ENCODE measurements at places on chromosomes 2 and 18.

- DNase-seq: no peak
These were observed 269.6 kb downstream of the ARHGAP15 start for GRCh38 chr2:143398781-143399180.

GRCh38 chr2:162004031-162004430, 70.0 kb downstream of the DPP4 start:
- DNase-seq: no peak

DNA sequence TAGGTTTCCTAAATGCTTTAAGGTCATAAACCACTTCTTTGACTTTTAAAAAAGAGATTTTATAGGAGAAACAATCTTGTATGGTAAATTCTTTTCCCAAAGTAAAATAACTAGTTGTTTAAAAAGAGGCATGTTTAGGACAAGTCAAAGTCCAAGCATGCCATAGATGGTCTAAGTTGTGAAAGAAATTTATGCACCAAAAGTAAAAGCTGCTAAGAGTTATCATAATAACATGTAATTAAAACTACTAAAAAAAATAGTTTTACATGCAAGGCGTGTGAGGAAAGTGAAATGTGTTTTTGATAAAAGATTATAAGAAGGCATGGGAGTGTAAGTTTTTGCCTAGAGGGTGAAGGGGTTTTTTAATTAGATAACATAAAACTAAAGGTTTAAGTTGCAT, 22.5 kb downstream of the FAM210A start:
- no peak for DNase-seq

DNA sequence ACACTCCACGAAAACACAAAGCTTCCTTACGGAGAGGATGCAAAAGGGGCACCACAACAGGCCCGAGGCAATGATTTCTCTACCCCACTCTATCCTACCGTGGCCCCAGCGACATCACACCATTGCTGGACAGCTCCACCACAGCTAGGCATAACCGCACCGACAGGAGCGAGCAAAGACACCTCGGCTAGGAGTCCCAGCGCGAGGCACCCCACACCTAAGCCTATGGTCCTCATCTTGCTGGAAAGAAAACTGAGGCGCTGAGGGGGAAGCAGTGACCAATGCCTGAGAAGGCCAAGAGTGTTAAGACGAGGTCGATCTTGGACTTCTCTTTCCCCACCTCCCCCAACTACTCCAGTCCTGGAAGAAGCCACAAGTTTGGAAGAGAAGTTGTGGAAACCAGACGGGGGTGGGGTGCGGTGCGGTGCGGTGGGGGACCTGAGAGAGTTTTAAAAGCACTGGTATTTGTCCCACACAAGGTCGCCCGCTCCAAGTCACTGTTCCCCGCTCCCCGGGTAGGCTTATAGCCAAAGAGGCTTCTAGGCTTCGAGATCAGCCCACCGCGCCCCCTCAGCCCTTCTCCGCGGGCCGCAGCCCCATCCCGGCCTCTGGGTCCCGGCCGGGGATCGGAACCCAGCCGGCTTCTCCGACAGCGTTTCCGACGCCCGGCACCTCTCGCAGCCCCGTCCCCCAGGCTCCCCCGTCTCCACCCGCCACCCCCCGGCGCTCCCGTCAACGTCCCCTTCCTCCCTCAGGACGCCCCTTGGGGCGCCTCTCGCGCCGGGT, 766 bp downstream of the PDE6D start:
- DNase-seq: no peak

GRCh38 chr2:135187270-135187669, 135.2 kb downstream of the RAB3GAP1 start:
- DNase-seq: peak; percentile 35

GRCh38 chr2:174153757-174154680, 94.3 kb downstream of the OLA1 start:
- no peak for DNase-seq

GRCh38 chr2:63058921-63059792, 8.5 kb downstream of the OTX1 start:
- DNase-seq: no peak

DNA sequence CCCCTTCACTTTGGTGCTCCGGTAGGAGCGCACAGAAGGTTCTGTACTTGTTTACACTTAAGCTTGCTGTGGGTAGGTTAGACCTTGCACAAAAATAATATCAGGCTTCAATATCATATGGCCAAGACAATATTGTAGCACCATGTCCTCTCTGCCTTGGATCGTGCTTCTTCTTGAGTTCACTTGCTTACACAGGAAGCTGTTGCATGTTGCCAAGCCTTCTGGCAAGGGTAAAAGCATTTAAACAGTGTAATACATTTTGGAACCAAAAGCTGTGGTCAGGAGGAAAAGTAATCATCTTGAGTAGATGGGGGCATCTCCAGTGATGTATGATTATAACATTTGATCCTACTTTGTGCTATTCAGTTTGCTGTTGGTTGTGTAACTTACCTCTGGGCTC, 197.5 kb downstream of the LTBP1 start:
- DNase-seq: no peak

DNA sequence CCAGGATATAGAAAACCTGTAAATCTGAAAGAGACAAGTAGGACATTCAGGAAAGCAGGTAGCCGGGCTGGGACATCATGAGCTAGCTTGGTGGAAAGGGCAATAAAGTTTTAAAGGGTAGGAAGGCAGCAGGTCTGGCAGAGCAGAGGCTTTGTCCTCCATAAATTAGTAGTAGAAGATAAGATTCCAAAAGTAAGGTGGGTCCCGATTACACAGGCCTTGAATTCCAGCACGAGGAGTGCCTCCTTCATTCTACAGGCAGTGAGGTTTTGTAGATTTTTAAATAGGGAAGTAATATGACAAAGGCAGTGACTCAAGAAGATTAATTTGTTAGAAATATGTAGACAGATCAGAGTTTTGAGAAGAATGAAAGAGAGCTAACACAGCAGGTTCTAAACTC, 160.7 kb downstream of the DTNB start:
- DNase-seq: no peak

GRCh38 chr18:63096327-63096874, 223.2 kb downstream of the BCL2 start:
- no peak for DNase-seq

DNA sequence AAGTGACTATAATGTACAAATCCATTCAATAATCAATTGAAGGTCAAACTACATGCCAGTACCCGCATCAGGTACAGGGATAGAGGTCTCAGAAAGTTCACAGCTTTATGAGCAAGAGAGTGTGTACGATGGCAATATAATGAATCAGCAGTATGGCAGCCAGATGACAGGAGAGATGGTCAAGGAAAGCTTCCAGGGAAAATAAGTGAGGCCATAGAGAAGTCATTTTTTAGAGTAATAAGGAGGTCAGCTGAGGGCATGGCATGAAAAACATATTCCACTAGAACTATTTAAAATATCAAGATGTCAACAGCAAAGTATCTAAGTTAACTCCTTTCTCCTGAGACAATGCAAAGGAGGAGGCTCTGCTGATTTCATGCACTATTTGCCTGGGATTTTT, 108.0 kb downstream of the SLC8A1 start:
- DNase-seq: no peak

- no peak for DNase-seq
These were observed 125.6 kb downstream of the TMEM18 start for GRCh38 chr2:551621-552020.

DNA sequence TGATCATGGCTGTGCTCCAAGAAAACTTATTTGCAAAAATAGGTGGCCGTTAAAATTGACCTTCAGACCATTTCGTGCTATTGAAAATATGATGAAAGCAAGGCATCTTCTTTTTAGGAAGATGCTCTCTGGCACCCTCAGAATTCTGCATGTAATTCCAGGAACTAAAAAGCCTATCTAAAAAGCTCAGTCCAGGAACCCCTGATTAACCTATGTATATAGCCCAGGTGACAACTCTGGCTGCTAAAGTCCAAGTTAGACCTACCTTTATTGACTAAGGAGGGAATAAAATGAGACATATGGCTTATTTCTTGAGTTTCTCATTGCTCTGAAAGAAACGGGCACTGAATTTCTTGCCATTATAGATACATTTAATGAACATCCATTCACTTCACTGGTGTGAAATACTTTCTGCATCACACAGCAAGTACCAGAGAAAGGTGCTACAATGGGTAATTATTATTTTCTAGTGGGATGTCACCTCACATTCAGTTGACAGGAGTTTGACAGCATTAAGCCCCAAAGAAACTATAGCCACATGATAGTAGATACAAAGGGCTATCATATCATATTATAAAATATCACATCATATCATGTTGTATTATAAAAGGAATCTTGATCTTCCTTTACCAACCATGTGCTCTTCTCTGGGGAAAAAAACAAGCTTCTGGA, 83.8 kb downstream of the EPHA4 start:
- DNase-seq: peak; percentile 23

DNA sequence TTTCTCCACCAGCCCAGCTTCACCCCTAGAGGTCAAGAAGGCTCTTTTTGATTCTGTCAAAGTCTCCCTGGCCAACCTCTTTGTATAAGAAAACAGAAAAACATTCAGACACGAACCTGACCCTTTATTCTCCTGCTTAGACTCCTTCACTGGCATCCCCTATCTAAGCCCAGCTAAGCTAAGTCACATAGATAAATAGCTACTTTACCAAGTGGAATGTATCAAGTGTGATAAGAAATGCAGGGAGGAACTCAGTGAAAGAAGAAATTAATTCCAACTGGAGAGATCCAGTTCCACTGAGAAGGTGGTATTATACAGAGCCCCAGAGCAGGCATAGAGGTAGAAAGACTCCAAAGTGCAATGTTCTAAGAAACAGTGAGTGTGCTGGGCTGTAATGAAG, 489.5 kb downstream of the TNS1 start:
- no peak for DNase-seq

GRCh38 chr2:42135381-42136312, 33.5 kb upstream of the EML4 start:
- no peak for DNase-seq

- no peak for DNase-seq
These were observed 17.6 kb upstream of the SMAD4 start for GRCh38 chr18:51012441-51012840.

DNA sequence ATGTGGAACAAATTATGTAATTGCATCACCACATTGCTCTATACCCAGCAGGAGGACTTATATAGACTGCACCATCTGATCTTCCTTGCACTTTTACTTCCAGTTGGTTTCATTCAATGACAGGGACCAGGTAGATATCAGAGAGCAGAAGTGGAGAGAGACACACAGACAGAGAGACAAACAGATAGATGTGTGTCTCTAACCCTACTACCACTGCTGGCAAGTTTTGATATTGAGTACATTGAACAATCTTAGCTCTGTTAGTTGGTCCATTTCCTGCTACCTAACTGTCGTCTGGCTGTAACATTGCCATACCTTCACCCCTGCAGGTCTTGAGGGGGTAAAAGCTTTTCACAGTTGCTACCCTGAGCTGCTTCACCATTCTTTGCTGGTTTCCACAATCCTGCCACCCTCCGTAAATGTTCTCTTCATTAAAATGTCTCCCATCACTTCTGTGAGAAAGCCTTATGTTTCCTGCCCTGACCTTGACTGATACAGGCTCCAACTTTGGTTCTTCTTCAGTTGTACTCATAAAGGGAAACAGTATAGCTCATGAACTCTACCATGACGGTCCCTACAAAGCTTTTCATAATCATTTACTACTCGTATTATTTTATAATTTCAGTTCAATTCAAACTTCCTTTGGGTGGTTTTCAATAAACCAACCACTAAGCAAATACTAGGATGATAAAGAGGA, 62.3 kb upstream of the ITGA4 start:
- DNase-seq: no peak

Data from NCI-H2081 (cell line).